ENCODE measurements at places on chromosomes 2 and 18.

- peak; percentile 11 for DNase-seq
Observed at GRCh38 chr2:227942021-227942420, 70.6 kb downstream of the DAW1 start.

DNA sequence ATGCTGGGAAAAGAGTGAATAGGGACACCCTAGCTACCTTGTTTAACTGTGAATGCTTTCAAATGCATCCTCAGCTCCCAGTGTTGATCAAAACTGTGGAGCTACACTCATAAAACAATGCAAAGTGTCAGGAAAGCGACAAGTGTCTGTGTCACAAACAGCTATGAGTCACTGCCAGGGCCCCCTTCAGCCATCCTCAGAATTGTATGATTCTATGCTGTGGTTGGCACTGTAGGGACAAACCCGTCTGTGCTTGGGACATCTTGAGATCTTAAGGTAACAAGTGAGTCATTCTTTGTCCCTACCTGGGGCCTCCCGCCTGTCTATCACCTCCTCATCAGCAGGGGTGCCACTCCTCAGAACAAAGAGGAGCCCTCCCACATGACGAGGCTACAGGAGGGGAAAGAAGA is 42.4 kb downstream of the KLF7 start:
- DNase-seq = peak; percentile 65

DNA sequence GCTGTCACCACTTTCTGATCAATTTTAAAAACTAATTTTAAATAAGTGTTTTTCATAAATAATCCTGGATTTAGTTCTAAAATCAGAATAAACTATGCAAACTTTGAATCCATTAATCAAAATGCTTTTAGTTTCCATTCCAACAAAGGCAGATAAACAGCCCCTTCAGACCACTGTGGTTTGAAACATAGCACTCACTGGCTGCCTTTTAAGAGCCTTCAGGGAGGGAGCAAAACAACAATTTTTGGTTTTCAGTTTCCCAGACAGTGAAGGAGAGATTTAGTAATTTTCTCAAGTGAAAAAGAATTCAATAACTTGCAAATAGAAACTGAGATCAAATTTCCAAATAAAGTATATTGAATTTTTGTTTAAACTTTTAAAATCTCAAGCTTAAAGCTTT is 46.1 kb downstream of the CDK15 start:
- no peak for DNase-seq

- DNase-seq = no peak
Observed at GRCh38 chr18:74197705-74198341, 49.5 kb downstream of the TIMM21 start.

- DNase-seq = no peak
Observed at GRCh38 chr18:61362511-61362910, 29.3 kb downstream of the CDH20 start.

DNA sequence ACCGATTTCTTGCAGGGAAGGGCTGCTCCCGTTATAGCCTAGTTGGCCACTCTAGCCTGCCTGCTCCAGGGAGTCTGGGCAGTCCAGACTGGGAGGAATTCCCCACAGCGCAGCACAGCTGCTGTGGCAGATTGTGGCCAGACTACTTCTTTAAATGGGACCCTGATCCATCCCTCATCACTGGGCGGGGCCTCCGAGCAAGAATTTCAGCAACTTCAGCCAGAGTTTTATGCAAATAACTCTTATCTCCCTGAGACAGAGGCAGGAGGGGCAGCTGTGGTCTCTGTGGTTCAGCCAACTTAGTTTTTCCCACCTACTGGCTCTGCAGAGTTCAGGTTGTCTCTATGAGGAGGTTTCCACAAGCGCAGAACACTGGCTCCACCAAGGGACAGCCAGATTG is 1583.2 kb downstream of the SUCLG1 start:
- no peak for DNase-seq

DNA sequence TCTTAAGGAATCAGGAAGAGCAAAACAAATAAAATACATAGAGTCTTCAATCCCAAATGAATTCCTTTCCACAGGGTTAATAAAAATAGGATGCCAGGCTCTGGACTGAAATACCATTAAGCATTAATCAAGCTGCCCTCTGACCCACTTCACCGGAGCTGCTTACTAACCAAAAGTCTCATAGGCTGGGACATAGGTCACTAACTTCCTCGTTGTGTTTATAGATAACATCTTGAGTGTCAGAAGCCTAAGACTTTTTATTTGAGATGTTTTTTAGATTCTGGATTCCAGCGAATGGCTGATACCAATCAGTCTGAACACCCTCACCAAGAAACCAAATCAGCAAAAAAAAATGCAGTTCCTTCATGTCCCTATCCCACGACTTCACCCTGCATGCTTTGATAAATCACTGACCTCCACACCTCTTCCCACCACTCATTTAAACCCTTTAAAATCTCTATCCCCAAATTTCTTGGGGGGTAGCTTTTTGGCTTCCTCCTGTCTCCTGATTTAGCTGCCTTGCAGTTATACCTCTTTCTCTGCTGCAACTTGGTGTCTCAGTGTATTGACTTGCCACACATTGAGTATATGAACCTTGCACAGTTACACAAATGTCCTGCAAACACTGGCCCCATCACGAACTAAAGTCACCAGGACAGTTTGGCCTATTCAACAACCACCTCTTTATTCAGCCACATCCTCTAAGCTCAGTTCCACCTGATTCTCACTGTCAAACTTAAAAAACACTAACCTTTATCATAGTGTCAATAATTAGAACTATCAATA is 399.3 kb downstream of the METTL4 start:
- no peak for DNase-seq

DNA sequence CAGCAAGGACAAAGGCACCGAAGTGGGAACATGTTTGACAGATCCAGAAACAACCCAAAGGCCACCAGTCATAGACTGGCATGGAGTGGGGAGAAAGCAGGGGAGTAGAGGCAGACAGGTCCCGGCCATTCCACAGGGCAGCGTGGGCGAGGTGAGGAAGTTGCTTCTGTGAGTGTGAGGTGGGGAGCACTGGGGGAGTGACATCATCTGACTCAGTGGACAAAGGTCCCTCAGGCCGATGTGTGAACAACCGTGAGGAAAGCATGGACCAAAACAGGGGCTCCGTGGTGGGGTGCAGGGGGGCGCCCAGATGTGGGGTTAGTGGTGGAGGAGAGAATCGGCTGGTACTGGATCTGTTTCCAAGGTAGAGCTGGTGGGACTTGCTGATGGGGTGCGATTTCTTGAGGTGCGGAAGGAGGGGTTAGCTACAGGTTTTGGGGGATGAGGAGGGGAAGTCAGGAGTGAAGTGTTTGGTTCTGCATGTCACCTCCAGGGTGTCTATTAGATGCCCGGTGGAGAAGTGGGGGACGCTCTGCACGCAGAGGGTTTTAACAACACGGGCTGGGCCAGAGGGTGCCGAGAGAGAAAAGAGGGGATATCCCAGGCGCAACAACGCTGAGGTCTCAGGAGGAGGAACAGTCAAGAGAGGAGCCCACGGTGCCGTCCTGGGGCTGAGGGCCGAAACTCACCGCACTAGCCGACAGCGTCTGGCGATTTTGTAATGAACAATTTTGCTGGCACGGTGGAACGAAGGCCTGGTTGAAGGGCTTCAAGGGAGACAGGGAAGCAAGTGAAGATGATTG is 2.5 kb upstream of the SFT2D3 start:
- no peak for DNase-seq

DNA sequence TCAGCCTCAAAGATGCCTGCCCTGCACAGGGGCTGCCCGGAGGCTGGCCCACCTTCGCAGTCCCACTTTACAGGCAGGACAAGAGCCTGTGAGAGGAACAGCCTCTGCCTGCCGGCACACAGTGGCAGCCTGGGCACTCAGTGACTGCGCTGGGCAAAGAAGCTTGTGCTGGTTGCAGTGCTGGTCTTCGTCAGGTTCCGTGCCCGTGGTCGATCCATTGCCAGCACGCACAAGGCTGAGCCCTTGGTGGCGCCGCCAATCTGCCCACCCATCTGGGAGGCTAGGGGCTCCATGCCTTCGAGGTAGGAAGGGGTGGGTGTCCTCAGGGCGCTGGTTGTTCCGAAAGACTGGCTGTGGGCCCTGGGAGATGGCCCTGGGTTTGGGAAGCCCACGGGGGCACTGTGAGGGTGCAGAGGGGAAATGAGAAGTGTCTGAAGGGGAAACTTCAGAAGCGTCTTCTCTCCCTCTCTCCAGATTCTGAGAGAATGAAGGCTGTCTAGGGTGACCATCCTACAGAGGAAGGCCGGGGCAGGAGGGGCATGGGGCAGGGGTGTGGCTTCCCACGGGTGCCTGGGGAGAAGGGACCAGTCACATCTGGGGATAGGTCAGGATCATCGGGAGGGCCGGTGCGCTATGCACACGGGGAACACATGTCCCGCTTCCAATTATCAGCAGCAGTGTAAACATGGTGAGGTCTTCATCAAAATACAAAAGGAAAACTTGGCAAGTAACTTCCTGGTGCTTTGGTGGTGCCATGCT is 49.1 kb upstream of the HS6ST1 start:
- no peak for DNase-seq

DNA sequence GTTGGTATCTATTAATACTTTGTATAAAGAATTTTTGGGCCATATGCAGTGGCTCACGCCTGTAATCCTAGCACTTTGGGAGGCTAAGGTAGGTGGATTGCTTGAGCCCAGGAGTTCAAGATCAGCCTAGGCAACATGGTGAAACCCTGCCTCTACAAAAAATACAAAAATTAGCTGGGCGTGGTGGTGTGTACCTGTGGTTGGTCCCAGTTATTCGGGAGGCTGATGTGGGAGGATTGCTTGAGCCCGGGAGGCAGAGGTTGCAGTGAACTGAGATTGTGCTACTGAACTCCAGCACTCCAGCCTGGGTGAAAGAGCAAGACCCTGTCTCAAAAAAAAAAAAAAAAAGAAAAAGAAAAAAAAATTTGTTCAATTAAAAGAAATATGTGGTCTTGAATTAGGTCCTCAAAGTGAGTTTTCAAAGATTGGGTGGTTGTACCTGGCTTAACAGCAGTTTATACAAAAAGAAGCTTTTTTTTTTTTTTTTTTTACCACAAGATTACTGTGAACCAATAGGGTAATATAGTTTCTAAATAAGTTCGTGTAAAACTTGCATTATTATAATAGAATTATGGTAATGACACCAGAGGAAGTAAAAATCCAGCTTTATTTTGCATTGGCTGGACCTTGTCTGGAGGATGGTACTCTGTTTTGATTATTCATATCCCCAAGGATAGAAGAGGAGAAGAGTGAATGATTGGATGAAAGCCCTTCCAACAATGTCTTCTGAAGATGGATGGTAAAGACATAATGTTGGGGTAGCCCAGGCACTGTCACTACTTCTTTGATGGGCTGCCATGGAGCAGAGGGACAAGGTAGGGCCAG is 210.3 kb downstream of the MYCN start:
- no peak for DNase-seq

- DNase-seq = no peak
Observed at GRCh38 chr2:97739020-97739892, 25.9 kb downstream of the ZAP70 start.

DNA sequence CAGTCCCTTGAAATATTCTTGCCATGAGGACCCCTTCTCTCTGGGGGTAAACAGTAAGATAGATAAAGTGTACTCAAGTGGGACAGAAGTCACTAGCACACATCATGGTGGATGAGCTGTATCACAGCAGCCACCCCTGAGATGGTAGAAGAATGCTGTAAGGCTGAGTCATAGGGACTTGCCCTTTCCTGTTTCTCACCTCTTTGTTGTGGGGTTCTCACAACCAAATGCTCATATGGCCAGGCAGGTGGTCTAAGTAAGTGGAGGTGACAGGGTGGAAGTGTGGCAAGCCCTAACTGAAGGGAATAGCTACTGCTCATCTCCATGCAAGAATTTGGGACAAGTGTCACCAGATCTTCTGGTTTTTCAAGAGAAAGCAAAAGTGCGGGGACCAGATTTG is 202.7 kb upstream of the SLC14A2 start:
- DNase-seq = peak; percentile 14

DNA sequence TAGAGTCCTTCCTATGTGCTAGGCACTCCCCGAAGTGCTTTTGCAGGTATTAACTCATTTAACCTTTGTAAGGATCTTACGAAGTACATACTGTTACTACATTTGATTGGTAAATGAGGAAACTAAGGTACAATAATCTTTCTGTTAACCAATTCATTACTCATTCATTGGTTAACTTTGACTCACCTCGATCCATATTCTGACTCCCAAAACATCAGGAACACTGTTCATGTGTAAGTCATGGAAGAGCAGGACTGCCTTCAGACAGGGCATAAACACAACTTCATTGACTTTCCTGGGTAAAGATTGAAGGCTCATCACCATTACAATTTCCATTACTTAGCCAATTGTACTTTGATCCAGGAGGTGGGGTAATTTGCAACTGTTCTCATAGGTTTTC is 40.6 kb downstream of the NAPG start:
- no peak for DNase-seq

GRCh38 chr2:85917887-85918795 is 29.4 kb upstream of the ST3GAL5 start:
- no peak for DNase-seq

GRCh38 chr2:11914455-11914854 is 168.0 kb downstream of the LPIN1 start:
- no peak for DNase-seq

DNA sequence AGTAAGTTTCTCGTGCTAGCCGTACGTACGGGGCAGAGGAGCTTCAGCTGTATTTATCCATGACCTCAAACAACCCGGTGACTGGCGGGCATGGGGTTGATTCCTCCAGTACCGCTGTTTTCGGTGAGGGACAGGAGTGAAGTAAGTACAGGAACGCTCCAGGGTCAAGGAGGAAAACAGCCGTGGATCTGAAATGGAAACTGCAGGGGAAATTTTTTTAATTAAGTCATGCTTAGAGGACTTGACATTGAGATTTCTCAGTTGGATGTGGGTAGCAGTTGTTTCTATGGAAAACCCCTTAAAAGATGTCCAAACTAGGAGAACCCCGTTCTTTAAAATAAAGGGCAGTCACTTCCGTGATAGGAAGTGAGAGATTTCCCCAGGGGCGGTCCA is 1.2 kb downstream of the RAB12 start:
- no peak for DNase-seq

GRCh38 chr18:22796113-22796512 is 137.0 kb upstream of the RBBP8 start:
- no peak for DNase-seq

DNA sequence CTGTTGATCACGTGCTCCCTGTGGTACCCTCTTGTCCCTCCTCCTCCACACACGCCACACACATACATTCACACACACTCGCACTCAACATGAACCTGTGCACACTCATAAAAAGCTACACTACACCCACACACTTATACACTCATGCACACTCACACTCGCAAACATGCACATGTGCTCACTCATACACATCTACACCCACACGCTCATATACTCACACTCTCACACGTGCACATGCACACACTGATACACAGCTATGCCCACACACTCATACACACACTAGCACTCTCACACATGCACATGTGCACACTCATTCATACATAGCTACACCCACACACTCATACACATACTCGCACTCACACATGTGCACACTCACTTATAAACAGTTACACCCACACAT is 113.6 kb downstream of the LRATD1 start:
- no peak for DNase-seq

GRCh38 chr2:196162586-196163175 is 8.7 kb downstream of the STK17B start:
- DNase-seq = peak; percentile 57

Data from activated CD4-positive, alpha-beta T cell treated with anti-CD3 and anti-CD28 coated beads, Interleukin-10, Interleukin-2, amounts not matched to agents 100 ng/mL and 50 ng/mL, durations not matched to agents 16 hours and 8 hours (primary cell).